ENCODE measurements at places on chromosomes 12 and 14. TPM values are rescaled to one million over a fixed set of nuclear protein-coding genes. Genes with fewer than 3 reads are reported as not detected.

DNA sequence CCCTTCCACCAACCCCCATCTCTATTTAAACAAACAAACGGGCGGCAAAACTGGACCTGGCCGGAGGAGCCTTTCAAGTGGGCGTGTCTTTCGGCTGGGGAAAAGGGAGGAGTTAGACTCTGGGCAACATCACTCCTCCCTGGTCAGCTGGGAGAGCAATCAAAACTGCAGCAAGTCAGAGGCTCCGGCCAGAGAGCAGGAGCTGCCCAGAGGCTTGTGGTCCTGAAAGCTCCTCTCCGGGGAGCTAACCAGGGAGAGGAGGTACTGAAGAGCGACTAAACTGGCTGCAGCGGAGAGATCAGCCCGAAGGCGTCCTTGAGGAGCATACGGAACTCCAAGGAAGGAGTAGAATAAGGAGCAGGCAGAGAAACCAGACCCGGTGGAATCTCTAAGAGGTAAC lies at the start of gene NEUROD4:
Gene NEUROD4 (plus strand): TSS at position 191 of the 400 bp plus-strand sequence. CDS start 6,466 bp downstream, outside the sequence.
- H3K36me3 ChIP-seq, result no peaks in the 10 kb centered on the region
- no peaks in the 10 kb centered on the region for H3K4me1 ChIP-seq
- H3K27me3 ChIP-seq, result peaks cover 64% of the 10 kb centered on the region
- H3K27ac ChIP-seq, result no peak within 1 kb of the TSS

- H3K36me3 ChIP-seq, result peaks cover 30% of the 10 kb centered on the region
- H3K4me1 ChIP-seq, result peaks cover 21% of the 10 kb centered on the region
- no peak overlapping the region for H3K27ac ChIP-seq
- no peak overlapping the region for H3K4me3 ChIP-seq
- no peaks in the 10 kb centered on the region for H3K27me3 ChIP-seq
- no peak for DNase-seq
Measured at GRCh38 chr12:124497039-124497438, 70.4 kb downstream of the NCOR2 start.

GRCh38 chr12:84172823-84173424 lies 739.7 kb downstream of the SLC6A15 start:
- no peak overlapping the region for H3K4me3 ChIP-seq
- H3K27ac ChIP-seq, result no peak overlapping the region
- no peak for DNase-seq
- no peaks in the 10 kb centered on the region for H3K27me3 ChIP-seq
- no peaks in the 10 kb centered on the region for H3K4me1 ChIP-seq

GRCh38 chr12:101671833-101672232 lies 25.6 kb upstream of the CHPT1 start:
- H3K27me3 ChIP-seq, result peaks cover under 1% of the 10 kb centered on the region
- peaks cover 5% of the 10 kb centered on the region for H3K4me1 ChIP-seq
- DNase-seq, result no peak
- H3K27ac ChIP-seq, result no peak overlapping the region
- H3K4me3 ChIP-seq, result no peak overlapping the region

GRCh38 chr12:122067966-122068365 lies 10.6 kb upstream of the MLXIP start:
- H3K27ac ChIP-seq, result no peak overlapping the region
- no peaks in the 10 kb centered on the region for H3K27me3 ChIP-seq
- H3K4me3 ChIP-seq, result no peak overlapping the region
- peaks cover 11% of the 10 kb centered on the region for H3K36me3 ChIP-seq

- no peak overlapping the region for H3K27ac ChIP-seq
- H3K27me3 ChIP-seq, result no peaks in the 10 kb centered on the region
- H3K4me1 ChIP-seq, result peaks cover 28% of the 10 kb centered on the region
- no peaks in the 10 kb centered on the region for H3K36me3 ChIP-seq
- no peak overlapping the region for H3K4me3 ChIP-seq
Measured at GRCh38 chr12:91813701-91814100, 331.9 kb downstream of the BTG1 start.

DNA sequence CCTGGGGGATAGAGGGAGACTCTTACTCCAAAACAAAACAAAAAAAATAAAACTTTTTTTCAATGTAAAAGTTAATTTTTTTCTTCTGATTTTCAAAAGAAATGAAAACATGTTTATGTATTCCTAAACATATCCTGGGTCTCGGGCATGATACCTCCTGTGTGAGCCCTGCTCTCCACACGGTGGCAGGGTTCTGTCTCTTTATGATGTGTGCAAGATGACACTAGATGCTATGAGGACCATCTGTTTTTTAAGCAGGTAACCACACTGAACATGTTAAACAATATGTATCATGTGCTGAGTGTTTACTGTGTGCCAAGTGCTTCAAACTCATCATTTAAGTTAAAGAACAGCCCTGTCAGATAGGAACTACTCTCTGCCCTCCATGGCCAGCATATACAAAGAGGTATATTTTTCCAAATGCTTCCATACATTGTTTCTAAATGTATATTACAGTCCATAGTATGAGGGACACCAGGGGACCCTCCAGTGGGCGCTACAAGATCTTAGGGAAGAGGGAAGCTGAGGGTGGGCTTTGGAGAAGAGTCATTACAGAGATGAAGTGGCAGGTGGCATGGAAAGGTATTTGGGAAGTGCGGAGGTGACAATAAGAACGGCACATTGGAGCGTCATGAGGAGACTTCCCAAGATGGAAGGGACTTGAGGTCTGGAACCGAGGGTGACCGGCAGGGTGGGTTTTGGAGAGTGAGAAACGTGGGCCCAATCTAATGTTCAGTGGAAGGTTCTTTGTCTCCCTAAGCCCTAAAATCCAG lies 28.5 kb downstream of the FOS start:
- H3K36me3 ChIP-seq, result no peaks in the 10 kb centered on the region
- peak overlapping the region; percentile 5 for H3K27ac ChIP-seq
- H3K4me3 ChIP-seq, result no peak overlapping the region
- no peaks in the 10 kb centered on the region for H3K27me3 ChIP-seq

GRCh38 chr12:68297929-68298328 lies 34.2 kb downstream of the MDM1 start:
- no peak overlapping the region for H3K4me3 ChIP-seq
- H3K36me3 ChIP-seq, result peaks cover 27% of the 10 kb centered on the region
- no peaks in the 10 kb centered on the region for H3K27me3 ChIP-seq
- H3K4me1 ChIP-seq, result no peaks in the 10 kb centered on the region

DNA sequence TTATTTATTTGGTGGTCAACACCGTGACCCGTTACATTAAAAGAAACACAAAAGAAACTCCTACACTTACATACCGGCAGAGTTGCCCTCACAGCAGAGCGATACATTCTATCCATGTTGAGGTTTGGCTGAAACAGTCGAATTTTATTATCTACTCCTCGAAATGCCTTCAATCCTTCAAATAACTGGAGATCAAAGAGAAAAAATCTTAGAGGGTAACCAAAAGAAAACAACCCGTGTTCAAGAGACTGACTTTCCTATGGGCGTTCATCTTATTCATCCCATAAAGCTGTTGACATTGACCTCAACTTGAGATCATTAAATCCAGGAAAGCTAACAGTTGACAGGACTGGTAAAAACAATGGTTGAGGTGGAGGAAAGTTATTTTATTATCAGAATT lies 67.7 kb downstream of the BCAT1 start:
- H3K36me3 ChIP-seq, result no peaks in the 10 kb centered on the region
- H3K27ac ChIP-seq, result no peak overlapping the region
- DNase-seq, result no peak
- H3K4me1 ChIP-seq, result no peaks in the 10 kb centered on the region
- H3K27me3 ChIP-seq, result no peaks in the 10 kb centered on the region

GRCh38 chr12:66860752-66861750 lies 182.2 kb upstream of the GRIP1 start:
- H3K27ac ChIP-seq, result no peak overlapping the region
- no peak overlapping the region for H3K4me3 ChIP-seq
- H3K27me3 ChIP-seq, result peaks cover 19% of the 10 kb centered on the region
- H3K36me3 ChIP-seq, result no peaks in the 10 kb centered on the region
- peak; percentile 59 for DNase-seq

GRCh38 chr12:67107235-67107634 lies 161.9 kb upstream of the CAND1 start:
- no peaks in the 10 kb centered on the region for H3K36me3 ChIP-seq
- no peak for DNase-seq
- H3K27ac ChIP-seq, result no peak overlapping the region
- H3K4me1 ChIP-seq, result no peaks in the 10 kb centered on the region
- peaks cover 13% of the 10 kb centered on the region for H3K27me3 ChIP-seq

GRCh38 chr14:24074625-24075484 lies 3.5 kb downstream of the CPNE6 start:
- H3K27me3 ChIP-seq, result peaks cover 44% of the 10 kb centered on the region
- H3K27ac ChIP-seq, result no peak overlapping the region
- no peaks in the 10 kb centered on the region for H3K36me3 ChIP-seq
- H3K4me1 ChIP-seq, result no peaks in the 10 kb centered on the region

- H3K27me3 ChIP-seq, result no peaks in the 10 kb centered on the region
- H3K36me3 ChIP-seq, result no peaks in the 10 kb centered on the region
- H3K4me3 ChIP-seq, result no peak overlapping the region
- no peaks in the 10 kb centered on the region for H3K4me1 ChIP-seq
- DNase-seq, result no peak
Measured at GRCh38 chr12:109760031-109760929, 46.7 kb downstream of the FAM222A start.

DNA sequence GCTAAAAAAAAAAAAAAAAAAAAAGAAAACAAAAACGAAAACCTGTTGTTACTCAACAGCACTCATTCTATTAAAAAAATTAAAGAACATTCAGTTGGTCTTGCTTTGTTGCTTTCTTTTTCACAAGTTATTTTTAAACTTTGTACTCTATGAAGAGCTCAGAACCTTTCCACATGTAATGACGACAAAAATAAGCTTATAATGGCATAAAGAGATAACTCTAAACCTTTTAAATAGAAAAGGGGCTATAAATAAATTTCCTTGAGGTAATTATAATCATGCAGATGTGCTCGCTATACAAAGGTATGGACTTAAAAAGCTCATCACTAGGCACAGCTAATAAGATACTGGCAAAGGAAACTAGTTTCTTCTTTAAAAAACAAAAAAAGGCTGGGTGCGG lies 13.4 kb downstream of the NR2C1 start:
- no peak for DNase-seq
- H3K4me3 ChIP-seq, result no peak overlapping the region
- H3K4me1 ChIP-seq, result no peaks in the 10 kb centered on the region
- no peak overlapping the region for H3K27ac ChIP-seq
- H3K36me3 ChIP-seq, result peaks cover 97% of the 10 kb centered on the region
- H3K27me3 ChIP-seq, result no peaks in the 10 kb centered on the region

DNA sequence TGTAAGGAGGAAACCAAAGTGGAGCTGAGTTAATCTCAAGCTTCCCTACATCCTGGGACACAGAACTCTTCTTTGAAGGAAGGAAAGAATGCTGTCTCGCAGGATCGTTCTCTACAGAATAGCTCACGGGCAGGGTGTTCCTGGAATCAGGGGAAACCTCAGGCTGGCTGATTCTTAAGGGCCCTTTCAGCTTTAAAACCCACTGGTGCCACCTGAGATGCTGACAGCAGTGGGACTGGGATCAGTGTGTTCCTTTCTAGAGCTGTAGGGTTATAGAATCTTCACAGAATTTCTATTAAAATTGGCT lies 47.8 kb downstream of the UBE3B start:
- peaks cover 65% of the 10 kb centered on the region for H3K36me3 ChIP-seq
- H3K27me3 ChIP-seq, result no peaks in the 10 kb centered on the region
- DNase-seq, result no peak
- H3K4me3 ChIP-seq, result no peak overlapping the region

- peaks cover 5% of the 10 kb centered on the region for H3K4me1 ChIP-seq
- peak; percentile 41 for DNase-seq
- no peak overlapping the region for H3K27ac ChIP-seq
- no peak overlapping the region for H3K4me3 ChIP-seq
Measured at GRCh38 chr14:71692496-71692895, 239.7 kb upstream of the RGS6 start.

GRCh38 chr14:91118511-91119068 lies 4.7 kb downstream of the DGLUCY start:
- no peaks in the 10 kb centered on the region for H3K27me3 ChIP-seq
- peaks cover 17% of the 10 kb centered on the region for H3K36me3 ChIP-seq
- DNase-seq, result no peak
- H3K27ac ChIP-seq, result no peak overlapping the region

- no peaks in the 10 kb centered on the region for H3K27me3 ChIP-seq
- no peak for DNase-seq
- H3K27ac ChIP-seq, result no peak overlapping the region
- H3K4me1 ChIP-seq, result peaks cover 8% of the 10 kb centered on the region
- no peak overlapping the region for H3K4me3 ChIP-seq
- peaks cover 25% of the 10 kb centered on the region for H3K36me3 ChIP-seq
Measured at GRCh38 chr14:50335389-50335788, 23.3 kb downstream of the DMAC2L start.

GRCh38 chr14:89428546-89429198 lies 11.6 kb upstream of the FOXN3 start:
- H3K36me3 ChIP-seq, result peaks cover 13% of the 10 kb centered on the region
- H3K4me1 ChIP-seq, result peaks cover 35% of the 10 kb centered on the region
- peak; percentile 81 for DNase-seq
- H3K27me3 ChIP-seq, result no peaks in the 10 kb centered on the region
- peak overlapping the region; percentile 88 for H3K27ac ChIP-seq
- H3K4me3 ChIP-seq, result peak overlapping the region; percentile 56

PARP11 gene
- 10.3 TPM for total RNA-seq

TBX5 gene
- not detected for total RNA-seq

TMEM132C gene
- not detected for total RNA-seq

SELPLG gene
- 1.2 TPM for total RNA-seq

LMO3 gene
- not detected for total RNA-seq

AKAP6 gene
- total RNA-seq, result 2.3 TPM

DLK1 gene
- total RNA-seq, result not detected

FSCB gene
- total RNA-seq, result not detected

CCDC177 gene
- not detected for total RNA-seq

PLEKHD1 gene
- 0.05 TPM for total RNA-seq

Measured in MCF 10A (cell line).